CD4-positive, alpha-beta T cell treated with Interleukin-6 for 4 hours (primary cell): ENCODE measurements at places on chromosomes 1 and 21.

DNA sequence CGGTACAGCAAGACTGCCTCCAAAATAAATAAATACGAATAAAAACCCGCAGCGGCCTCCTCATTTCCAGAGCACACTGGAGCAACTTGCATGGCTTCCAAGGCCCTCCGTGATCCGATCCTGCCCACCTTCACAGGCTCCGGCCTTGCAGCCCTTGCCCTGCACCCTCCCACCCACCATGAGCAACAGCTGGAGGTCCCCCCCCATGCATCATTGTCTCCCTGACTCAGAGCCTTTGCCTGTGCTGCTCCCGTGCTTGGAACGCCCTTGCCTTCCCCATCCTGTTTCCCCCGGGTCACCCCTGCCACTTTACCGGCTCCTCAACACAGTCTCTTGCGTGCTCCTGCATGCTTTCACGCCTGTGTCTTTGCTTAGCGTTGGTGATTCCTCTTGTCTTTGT lies 71.0 kb upstream of the ANGPTL1 start:
- DNase-seq = no peak

DNA sequence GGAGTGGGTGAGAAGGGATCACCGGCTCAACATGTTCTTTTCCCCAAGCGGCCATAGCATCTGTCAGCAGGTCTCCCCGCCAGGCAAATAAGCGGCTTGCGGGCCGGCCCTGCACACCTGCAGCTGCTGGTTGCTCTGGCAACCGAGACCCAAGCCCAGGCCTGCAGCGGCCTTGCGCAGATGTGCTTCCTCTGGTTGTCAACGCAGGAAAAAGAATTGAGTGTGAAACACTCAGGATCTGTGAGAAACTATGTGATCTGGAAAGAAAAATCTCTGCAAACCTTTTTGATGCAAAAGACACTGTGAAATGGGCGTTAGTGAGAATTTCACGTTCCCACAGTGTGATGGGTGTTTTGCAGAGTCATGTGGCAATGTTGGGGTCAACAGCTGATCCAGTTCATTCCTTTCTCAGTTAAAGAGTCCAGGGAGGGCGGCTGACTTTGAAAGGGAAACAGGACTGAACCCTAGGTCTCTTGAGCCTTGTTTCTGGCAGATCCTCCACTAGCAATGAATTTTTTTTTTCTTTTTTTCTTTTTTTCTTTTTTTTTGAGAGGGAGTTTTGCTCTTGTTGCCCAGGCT lies 28.4 kb downstream of the TOMM20 start:
- no peak for DNase-seq

DNA sequence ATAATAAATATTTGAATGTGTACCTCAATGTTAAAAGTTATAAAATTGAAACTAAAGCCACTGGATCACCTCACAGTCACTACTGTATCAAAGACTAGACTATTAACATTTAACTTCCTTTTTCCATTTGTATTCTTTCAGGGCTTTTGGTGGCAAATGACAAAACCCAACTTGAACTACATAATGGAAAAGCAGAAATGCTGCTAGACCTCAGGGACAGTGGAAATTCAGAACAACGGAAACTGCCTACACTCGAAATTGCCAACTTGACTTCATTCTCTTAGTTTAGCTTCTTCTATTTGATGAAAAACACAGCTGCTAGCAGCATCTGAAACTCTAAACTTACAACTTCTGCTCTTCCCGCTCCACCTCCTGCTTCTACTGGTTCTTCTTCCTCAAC lies 34.9 kb upstream of the NTNG1 start:
- no peak for DNase-seq

DNA sequence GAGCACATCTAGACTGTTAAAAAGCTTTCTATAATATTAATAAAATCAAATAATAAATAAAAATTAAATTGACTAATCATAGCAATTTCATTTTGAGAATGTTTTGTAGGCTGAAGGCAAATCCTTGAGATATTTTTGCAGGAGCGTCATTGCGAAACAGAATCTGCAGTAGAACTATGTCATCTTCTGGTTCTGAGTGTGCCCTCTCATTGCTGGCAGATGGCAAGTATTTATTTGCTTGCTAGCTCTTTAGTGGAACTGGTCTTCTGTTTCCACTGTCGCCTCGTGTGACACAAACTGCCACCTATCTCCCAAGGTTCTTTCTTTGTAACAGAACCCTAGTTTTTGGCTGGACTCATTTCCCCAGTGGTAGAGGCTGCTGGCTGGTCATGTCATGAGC lies 19.0 kb upstream of the IRF2BP2 start:
- no peak for DNase-seq
